ENCODE measurements at places on chromosomes 13 and 19.

DNA sequence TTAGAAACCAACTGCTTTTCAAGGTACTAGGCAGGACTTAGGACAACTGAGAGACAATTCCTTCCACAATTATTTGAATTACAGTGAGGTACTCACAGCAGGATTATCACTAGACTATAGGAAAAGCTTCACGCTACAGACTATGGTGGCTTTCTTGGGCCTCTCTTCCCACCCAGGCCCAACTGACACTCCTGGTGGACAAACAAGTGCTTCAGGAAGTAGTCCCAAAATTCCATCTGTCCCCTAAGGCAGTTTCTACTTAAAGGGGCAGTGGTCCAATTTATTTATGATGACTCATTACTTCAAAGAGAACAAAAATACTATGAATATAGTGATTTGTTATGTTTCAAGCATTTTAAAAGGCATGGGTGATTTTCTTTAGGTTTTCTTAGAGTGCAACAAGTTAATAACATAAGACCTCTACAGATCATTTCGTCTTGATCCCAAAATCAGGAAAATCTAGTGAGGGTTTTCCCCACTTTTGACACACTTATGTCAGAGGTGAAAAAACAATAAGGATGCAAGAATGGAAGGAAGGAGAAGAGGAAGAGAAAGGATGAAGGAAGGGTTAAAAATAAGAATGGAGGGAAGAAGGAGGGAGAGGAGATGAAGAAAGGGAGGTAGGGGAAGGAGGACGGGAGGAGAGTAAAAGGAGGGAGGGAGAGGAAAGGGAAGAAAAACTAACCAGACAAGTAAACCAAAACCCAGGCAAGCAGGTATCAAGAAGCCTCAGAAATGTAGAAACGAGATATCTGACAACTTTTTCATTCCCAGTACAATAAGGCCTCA is 100.7 kb downstream of the SERP2 start:
- no peak for DNase-seq

- DNase-seq = peak; percentile 51
Observed at GRCh38 chr13:107205318-107206104, 637.6 kb upstream of the ARGLU1 start.

DNA sequence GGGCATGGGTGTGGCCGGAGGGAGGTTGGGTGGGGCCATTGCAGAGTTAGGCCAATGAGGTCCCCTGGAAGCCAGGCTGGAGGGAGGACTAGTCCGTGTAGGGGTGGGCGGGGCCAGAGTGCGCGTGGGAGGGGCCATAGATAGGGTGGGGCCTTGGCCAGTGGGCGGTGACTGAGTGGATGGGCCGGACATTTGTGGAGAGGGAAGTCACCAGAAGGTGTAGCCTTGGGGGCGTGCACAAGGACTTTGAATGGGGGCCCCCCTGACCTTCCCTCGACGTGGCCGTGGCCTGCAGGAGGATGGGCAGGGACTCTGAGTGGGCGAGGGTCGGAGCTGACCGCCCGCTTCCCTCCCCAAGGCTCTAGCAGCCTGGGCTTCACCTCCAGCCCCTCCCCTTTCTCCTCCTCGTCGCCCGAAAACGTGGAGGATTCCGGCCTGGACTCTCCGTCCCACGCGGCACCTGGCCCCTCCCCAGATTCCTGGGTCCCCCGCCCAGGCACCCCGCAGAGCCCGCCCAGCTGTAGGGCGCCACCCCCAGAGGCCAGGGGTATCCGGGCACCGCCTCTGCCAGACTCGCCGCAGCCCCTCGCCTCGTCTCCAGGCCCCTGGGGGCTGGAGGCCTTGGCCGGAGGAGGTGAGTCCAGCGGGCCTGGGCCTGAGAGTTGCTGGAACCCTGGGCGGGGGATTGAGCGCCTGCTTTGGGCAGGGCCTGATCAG is 16.5 kb upstream of the B3GNT3 start:
- DNase-seq = peak; percentile 32

DNA sequence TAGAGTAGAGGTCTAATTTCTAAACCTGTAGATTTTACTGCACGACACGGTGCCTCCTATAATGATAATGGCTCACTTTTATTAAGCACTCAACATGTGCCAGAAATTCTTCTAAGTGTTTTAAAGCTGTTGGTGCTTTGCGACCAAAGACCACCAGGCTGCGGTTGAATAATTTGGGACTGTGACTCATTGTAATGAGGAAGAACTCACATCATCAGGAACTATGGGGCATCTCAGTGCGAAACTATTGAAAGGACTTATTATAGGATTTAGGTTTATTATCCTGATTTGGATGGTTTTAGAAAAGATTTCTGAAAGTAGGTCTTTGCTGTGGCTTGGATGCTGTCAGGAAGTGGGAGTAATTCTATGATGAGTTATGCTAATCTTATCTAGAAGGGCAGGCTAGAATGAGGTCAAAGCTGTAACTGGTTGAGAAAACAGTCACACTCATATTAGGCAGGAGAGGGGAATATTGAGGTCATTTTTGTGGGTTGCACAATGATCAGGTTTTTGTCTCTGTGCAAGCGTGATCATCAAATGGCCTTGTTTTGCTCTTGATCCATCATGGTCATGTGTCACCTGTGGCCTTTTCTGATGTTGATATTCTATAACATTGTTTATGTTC is 266.8 kb downstream of the PCDH20 start:
- no peak for DNase-seq

- DNase-seq = no peak
Observed at GRCh38 chr19:44887648-44888047, 3.4 kb upstream of the TOMM40 start.

- no peak for DNase-seq
Observed at GRCh38 chr19:1423436-1424191, 14.6 kb upstream of the RPS15 start.

- no peak for DNase-seq
Observed at GRCh38 chr13:27926644-27927434, 7.0 kb downstream of the PDX1 start.

DNA sequence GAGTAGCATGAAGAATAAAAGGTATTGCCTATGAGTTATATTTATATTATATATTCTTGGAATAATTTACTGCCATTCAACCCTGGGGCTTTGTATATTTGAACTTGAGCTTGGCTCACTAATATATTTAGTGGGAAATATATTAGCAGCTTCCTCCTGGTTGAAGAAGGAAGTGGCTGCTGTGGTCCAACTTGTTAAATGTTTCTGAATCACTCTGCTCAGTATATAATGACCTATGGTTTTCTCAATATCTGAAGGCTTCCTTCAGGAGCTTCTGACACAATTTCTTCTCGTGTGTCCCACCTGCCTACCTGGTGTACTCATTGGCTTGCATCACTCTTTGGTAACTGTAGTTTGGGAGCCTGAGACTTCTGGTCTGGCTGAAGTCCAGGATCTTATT is 646.4 kb downstream of the TBC1D4 start:
- DNase-seq = no peak

DNA sequence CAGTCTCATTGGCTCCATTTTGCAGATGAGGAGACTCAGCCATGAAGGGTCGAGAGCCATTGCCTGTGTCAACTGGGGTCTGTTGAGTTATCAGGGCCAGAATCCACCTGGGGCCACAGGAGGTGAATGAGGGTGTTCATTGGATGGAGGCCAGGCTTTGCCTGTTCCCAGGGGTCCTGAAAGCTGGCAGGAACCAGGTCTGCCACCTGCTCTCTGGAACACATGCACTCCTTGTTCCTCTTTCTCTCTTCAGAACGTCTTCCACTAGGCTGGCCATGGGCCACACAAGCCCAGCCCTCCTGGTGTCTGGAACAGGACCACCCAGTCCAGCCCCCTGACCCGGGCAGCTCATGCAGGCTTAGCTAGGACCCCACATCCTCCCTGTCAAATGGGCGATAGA is 21.1 kb downstream of the PPP1R37 start:
- DNase-seq = no peak

DNA sequence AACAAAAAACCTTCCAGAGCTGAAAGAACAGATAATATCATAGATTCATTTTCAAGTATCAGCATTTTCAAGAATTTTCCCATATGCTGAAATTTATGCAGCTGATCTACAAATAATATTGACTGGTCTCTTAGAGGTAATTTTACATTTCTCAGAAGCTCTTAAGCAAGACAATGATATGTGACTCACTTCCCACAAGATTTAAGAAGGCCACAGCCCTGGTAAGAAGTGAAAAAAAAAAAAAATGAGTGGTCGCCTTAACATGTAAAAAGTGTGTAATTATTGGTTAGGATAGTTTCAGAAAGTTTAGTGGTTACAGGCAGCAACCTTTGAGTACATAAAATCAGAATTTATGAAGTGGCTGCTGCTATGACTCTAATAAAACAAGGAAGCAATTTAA is 54.5 kb downstream of the NUFIP1 start:
- no peak for DNase-seq

DNA sequence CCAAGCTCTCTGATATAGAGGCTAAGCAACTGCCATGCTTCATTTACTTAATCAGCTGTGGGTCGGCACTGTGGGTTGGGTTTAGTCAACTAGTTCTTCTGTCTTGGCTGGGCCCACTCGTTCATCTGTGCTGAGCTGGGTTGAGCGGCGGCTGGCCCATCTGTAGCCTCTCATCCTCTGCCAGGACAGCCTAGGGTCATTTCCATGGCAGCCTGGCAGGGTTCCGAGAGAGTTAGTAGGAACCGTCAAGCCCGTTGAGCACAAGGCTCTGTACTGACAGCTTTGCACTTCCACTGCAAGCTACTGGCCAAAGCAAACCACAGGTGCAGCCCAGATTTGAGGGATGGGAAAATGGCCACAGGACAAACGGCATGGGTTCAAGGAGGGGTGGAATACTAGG is 6.6 kb upstream of the ZNF835 start:
- DNase-seq = no peak

Data from activated naive CD4-positive, alpha-beta T cell treated with anti-CD3 and anti-CD28 coated beads, Interleukin-2, amount 50 U/mL, for 16 hours (primary cell).